ENCODE measurements at places on chromosomes 16 and 17.

- no peak for DNase-seq
These were observed 33.2 kb upstream of the STH start for GRCh38 chr17:45965812-45966211.

- no peak for DNase-seq
These were observed 426.6 kb upstream of the CDH11 start for GRCh38 chr16:65548470-65548869.

DNA sequence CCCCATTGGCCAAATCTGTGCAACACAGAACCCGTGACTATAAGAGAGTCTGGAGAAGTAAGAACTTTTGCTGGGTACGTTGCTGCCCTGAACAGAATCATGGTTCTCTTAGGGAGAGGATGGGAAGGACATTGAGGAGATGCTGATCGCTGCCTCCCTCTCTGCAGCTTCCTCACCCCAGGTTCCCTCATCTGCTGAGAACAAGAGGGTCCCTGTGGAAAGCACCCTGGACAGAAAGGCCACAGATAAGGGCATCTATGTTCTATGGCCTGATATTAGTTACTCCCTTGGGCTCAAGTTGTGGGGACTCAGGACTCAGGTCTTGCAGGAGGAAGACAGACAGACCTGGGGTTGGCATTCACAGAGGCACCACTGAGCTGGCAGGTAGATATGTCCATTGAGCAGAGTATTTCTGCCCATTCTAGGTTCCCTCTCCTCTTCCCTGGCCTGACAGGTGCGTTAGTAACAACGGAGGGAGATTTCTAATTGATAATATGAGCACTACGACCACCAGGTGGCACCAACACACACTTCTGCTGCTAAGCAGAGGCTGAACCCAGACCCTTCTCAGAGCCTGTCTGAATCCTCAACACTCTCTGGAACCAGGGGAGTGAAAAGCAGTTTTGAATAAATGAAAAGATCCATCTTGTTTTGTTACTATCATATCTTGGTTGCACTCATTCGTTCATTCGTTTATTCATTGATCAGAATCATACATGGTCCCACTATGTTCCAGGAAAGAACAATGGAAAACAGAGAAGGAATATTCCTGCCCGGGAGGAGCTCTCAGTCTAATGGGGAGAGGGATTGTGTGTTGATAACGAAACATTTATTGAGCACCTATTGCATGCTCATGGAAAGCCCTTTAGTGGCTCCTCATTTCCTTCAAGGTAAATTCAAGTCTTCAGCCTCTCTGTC is 56.4 kb downstream of the SLC6A2 start:
- DNase-seq: peak; percentile 60

GRCh38 chr16:66902648-66903543 is 15.8 kb downstream of the CDH16 start:
- no peak for DNase-seq

GRCh38 chr17:29840884-29841283 is 89.1 kb downstream of the SSH2 start:
- DNase-seq: no peak

- no peak for DNase-seq
These were observed 26.3 kb downstream of the CENPV start for GRCh38 chr17:16327018-16327417.
